ENCODE measurements at places on chromosomes 7 and 10.

DNA sequence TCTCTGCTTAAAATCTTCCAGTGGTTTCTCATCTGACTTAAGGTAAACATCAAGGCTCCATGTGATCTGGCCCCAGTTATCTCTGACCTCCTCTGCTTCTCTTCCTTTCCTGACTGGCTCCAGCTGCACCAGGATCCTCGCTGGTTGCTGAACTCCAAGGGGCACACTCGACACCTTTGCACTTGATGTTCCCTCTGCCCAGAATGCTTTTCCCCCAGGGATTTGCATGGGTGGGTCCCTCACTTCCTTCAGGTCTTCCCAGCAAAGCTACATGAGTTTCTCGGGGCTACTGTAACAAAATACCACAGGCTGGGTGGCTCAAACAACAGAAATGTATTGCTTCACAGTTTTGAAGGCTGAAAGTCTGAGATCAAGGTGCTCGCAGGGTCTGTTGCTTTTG is 166.0 kb upstream of the CDCA7L start:
- DNase-seq: no peak

- DNase-seq: no peak
Measured at GRCh38 chr7:35359423-35359822, 105.5 kb upstream of the TBX20 start.

DNA sequence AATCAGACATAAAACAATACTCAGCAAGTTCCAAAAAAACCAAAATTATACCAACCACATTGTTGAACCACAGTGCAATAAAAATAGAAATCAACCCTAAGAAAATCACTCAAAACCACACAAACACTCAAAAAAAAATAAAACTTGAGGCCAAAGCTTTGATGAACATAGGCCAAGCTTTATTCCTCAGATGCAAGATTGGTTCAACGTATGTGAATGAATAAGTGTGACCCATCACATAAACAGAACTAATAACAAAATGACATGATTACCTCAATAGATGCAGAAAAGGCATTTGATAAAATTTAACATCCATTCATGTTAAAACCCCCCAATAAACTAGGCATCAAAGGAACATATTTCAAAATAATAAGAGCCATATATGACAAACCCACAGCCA is 506.1 kb upstream of the FZD8 start:
- no peak for DNase-seq

GRCh38 chr7:80427218-80427617 is 84.6 kb downstream of the GNAT3 start:
- no peak for DNase-seq

DNA sequence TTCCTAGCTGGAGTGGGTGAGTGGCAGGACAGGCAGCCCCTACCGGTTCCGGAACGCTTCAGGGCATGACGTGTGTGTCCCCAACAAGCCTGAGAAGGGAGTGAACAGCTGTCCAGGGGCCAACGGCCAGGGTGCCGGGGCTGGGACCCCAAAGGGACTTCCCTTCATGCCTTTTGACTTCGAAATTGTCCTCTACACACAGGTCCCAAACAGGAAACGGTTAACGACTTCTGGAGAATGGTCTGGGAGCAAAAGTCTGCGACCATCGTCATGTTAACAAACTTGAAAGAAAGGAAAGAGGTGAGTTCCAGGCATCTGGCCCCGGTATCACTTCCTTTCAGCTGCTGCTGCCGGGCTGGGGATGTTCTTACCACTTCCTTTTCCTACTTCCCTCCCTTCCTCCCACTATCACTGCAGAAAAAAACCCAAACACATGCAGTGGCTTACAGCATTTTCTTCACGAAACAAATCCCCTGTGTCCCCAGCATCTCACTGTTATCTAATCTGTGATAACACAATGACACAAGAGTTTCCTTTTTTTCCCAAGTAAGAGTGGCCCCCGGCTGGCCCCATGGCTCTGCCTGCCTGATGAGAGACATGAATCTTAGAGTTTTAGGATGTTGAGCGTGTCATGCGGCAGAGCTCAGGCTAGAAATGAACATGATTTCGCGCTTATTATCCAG is 63.2 kb downstream of the MKI67 start:
- no peak for DNase-seq

DNA sequence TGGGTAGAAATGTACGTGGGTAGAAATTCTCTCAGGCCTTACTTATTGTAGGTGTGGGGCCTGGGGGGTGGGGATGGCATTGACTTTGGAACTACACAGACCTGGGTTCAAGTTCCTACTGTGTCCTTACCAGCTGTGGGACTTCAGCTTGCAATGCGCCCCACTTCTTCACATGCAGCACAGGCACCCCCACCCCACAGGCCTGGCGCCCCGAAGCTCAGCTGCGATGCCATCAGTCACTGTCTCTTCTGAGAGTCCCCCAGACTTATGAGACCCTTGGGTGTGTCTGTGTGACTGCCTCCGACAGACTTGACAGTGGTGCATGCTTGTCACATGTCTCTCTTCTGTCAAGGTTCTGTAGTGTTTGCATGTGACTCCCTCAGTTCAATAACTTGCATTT is 3.1 kb upstream of the AP5Z1 start:
- DNase-seq: no peak

DNA sequence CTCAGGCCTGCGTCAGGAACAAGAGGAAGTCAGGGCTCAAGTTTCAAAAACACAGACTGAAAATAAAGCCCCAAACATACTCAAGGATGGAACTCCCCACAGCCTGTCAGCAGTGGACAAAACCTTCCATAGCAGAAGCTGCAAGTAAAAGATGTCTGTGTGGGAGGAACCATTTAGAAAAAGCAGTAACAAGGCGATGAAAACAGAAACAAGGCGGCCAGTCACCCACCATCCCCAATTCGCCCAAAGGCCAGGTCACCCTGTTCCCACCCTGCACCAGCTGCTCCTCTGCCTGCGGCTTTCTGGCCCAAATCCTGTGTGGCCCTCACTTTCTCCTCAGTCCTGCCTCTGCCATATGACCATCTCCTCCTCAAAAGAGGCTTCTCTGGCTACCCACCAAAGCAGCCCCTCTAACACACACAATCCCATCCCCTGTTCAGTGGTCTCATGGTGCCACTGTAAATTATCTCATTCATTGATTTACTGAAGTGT is 27.8 kb downstream of the KCNMA1 start:
- no peak for DNase-seq
